ENCODE measurements at places on chromosomes 7 and 10.

- DNase-seq: no peak
Observed at GRCh38 chr10:44369854-44370253, 15.0 kb downstream of the CXCL12 start.

GRCh38 chr7:77954773-77955555 lies 156.4 kb downstream of the PHTF2 start:
- no peak for DNase-seq

DNA sequence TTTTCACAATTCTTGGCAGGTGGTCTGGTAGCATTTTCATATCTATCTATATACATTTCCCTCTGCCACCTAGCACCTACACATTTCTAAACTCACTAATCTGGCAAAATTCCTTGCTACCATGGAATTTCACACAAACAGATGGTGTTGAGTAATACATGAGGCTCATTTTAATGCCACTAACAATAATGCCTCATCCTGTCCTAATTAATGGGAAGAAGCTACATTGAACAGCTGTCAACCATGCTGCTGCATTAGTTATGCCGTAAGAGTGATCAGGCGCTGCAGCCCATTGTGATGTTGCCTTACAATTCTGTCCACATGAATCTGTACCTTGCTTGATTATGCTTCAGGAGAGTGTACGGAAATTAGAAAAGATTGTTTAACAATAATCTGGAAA lies 23.2 kb downstream of the COL1A2 start:
- DNase-seq: no peak

GRCh38 chr7:14047709-14048399 lies 58.4 kb upstream of the ETV1 start:
- DNase-seq: no peak

DNA sequence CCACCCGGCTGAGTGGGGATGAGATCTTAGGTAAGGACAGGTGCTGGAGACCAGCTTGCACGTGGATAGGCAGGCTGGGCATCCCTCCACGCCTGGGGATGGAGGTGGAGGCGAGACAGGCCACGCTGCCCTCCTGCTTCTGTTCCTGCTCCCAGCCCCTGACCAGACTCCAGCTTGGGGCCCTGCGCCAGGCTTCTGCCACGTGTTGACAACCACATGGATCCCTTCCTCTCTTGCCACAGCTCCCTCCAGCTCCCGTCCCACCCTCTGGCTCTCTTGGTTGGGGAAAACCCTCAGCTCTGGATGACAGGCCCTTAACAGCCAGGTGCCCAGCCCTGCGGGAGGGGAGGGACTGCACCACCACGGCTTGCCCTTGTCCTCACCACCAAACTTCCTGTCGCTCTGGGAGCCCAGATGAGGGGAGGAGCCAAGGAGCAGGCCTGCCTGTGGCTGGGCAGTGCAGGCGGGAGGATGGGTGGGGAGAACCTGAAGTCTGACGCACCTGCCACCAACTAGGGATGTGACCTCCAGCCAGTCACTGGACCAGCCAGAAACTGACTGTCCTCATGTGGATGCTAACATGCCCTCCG lies 36.0 kb downstream of the KCNH2 start:
- peak; percentile 26 for DNase-seq

GRCh38 chr7:49878089-49878488 lies 104.7 kb downstream of the VWC2 start:
- DNase-seq: no peak

DNA sequence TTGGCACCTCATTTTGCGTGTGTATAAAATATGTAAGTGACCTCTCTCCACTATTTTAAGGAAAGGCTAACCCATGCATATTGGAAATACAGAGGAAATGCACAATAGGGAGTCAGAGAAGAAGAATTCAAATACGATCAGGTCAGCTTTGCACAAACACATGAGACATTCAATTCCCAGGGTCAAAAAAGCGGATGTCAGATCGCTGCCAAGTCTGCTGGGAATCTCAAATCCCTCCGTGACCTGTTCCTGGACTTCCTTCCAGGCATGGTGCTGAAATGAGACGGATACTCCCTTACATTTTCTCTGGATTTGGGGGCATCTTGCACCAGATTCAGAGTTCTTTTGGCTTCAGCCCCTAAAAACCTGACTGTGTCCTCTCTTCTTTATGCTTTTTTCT lies 91.9 kb upstream of the PRKCQ start:
- DNase-seq: no peak

GRCh38 chr10:8103543-8103942 lies 49.1 kb downstream of the GATA3 start:
- DNase-seq: no peak

DNA sequence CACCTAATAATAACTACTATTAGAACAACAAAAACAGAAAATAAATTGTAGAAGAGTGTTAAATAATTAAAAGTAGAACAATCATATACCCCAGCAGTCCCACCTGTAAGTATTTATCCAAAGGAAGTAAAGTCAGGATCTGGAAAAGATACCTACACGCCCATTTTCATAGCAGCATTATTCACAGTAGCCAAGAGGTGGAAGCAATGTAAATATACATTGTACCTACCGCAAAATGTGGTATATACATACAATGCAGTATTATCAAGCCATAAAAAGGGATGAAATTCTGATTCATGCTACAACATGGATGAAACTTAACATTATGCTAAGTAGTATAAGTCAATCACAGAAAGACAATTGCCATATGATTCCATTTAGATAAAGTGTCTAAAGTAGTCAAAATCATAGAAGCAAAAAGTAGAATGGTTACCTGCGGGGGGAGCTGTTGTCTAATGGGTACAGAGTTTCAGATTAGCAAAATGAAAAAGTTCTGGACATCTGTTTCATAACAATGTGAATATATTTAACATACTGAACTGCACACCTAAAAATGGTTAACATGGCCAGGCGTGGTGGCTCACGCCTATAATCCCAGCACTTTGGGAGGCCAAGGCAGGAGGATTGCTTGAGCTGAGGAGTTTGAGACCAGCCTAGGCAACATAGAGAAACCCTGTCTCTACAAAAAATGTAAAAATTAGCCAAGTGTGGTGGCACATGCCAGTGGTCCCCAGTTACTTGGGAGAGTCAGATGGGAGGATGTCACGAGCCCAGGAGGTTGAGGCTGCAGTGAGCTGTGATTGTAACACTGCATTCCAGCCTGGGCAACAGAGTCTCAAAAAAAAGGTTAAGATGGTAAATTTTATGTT lies 6.0 kb upstream of the TMED4 start:
- DNase-seq: peak; percentile 44

DNA sequence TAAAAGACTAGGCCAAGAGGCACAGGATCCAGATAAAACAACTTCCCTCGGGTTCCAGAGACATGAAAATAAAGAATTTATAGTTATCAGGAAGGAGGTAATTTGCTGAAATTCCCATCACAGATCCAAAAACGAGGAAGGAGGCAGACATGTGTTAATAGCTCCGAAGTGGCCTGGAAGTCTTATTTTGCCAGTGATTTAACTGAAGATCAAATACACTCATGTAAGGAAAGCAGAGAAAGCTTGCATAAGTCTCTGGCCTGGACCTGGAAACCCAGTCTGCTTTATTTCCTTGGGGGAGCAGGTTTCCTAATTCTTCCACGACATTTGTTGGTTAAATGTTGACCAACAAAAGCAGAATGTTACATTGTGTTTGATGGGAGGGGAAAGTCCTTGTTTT lies 498.7 kb upstream of the C7orf33 start:
- DNase-seq: no peak

- no peak for DNase-seq
Observed at GRCh38 chr10:71774916-71775702, 1.8 kb upstream of the VSIR start.
